NT2/D1 (cell line): ENCODE measurements at places on chromosomes 6 and 20.

DNA sequence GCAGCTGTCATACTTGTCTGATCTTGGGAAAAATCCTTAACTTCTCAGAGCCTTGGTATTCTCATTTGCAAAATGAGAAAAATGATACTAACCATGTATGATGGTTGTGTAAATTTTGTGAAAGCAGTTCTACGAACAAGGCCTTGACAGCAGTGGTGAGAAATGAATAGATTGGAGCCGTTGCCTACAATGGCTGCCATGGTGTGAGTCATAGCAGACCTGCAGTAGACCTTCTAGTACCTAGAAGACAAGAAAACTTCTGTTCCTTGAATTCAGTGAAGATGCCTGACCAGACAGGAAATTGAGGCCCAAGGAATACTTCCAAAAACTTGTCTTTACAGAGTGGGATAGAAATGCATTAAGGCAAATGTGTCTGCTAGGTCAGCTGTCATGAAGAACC, 338.9 kb downstream of the QKI start:
- DNase-seq, result no peak

- DNase-seq, result no peak
Observed at GRCh38 chr6:152329638-152330448, 307.3 kb downstream of the SYNE1 start.

- no peak for DNase-seq
Observed at GRCh38 chr20:63135411-63135810, 80.5 kb downstream of the YTHDF1 start.

DNA sequence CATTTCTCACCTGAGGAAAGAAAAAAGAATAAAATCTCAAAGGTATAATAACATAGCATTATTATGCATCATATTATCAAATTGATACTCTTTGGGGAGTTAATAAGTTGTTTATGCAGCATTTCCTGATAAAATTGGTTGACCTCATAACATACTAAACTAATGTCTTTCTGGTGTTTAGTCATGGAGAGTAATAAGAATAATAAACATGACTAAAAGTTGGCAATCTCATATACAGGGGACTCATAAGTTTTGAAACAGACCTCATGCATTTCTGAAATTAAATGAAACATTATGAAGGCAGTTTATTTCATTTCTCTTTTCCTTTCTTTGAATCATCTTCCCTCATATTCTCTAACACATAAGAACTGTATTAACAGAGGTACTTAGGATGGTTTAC, 60.5 kb upstream of the PRDM1 start:
- DNase-seq, result no peak
